ENCODE measurements at places on chromosomes 5 and 9.

DNA sequence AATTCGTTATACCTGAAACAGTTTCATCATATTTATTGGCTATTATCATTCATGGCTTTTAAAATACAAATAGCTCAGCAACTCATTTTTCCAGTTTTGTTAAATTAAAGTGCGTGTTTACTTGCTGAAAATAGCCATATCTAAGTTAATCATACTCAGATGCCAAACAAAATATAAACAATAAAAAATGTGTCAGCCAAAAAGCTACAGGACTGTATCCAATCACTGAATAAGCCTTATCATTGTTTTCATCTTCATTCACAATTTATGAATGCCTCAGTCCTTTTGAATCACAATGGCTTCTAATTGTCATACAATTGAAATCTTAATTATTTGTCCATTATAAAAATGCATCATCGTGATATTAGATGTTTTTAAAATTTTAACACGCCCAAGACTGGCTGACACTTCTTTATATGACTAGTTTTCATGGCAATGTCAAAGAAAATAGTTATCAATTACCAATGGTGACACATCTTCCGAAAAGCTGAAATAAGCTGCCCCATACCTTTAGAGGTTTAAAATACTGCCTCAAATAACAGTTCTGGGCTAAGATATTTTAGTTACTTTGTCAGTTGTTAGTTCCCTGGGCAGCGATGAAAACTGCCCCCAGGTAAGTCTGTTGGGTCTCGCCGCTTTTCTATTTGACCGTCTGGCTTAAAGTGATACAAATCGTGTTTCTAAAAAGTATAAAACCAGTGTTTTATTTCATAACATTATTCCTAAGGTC lies 1.8 kb downstream of the NFIB start:
- no peak for DNase-seq

DNA sequence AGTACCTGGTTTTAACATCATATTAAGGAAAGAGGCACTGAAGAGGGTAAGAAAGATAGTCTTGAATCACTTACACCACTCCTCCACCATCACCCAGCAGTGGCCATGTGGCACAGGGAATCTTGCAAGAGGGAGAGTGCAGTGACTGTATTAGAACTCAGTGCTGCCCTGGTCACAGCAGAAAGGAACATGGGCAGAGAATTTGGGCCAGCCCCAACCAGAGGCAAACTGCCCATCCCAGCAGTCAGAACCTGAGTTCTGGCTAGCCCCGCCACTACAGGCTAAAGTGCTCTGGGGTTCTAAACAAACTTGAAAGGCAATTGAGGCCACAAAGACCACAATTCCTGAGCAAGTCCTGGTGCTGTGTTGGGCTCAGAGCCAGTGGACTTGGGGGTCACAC lies 16.7 kb upstream of the EFNA5 start:
- DNase-seq, result no peak

- no peak for DNase-seq
Measured at GRCh38 chr9:110545705-110546104, 33.8 kb downstream of the SVEP1 start.

- DNase-seq, result no peak
Measured at GRCh38 chr9:11103525-11103924, 490.7 kb upstream of the PTPRD start.

DNA sequence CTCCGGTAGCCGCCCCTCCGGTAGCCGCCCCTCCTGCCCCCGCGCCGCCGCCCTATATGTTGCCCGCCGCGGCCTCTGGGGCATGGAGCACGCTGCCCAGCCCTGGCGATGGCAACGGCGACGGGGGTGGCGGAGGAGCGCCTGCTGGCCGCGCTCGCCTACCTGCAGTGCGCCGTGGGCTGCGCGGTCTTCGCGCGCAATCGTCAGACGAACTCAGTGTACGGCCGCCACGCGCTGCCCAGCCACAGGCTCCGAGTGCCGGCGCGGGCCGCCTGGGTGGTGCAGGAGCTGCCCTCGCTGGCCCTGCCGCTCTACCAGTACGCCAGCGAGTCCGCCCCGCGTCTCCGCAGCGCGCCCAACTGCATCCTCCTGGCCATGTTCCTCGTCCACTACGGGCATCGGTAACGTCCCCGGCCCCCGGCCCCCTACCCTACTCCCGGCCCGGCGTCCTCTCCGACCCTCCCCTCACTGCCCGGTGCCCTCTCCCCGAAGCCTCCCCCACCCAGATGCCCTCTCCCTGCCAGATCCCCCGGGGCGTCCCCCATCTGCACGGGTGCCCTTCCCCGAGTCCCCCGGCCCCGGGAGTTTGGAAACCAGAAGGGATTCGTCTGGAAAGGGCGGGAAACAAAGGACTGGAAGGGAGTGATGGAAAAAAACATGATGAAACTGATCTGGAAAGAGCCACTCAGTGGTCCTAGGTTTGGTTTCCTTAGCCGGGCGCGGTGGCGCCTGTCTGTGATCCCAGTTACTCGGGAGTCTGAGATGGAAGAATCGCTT lies 417 bp downstream of the SRD5A1 start:
- DNase-seq, result no peak

GRCh38 chr5:893137-893506 lies 438 bp downstream of the TRIP13 start:
- no peak for DNase-seq

- no peak for DNase-seq
Measured at GRCh38 chr5:148559461-148559860, 94.9 kb downstream of the HTR4 start.

DNA sequence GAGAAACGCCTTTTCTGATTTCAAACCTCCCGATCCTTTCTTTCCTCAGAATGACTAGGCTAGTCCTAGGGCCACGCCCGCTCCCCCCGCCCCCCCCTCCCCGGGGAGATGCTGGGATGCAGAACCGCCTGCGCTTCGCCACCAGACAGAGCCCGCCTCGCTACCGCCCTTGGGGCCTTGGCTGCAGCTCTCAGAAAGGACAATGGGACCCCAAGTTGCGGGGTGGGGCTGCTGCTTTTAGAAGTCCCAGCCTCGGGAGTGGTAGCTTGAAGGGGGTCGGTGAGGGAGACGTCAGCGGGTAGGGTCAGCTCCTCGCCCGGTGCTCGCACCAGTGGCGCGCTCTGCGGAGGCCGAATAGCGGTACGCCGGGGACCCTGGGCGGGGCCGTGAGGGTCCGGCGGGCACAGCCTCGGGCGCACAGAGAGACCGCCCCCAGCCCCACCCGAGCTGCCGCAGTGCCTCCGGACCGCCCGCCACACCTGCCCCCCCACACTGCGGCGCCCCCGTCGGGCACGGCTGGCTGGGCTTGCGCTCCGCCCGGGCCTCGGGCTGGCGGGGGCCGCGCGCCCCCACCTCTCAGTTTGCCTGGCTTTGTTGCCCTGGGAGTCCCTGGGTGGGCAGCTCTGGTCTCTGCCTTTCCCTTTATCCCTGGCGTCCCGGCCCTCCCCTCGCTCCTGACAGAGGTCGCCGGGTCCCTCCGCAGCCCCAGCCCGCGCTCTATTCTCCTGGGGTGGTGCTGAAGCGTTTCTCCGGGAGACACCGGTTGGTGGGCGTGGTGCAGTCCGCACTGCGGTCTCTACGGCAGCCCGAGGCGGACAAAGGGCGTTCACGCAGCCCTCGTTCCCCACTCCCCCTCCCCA lies 1.2 kb downstream of the MAP1B start:
- no peak for DNase-seq

DNA sequence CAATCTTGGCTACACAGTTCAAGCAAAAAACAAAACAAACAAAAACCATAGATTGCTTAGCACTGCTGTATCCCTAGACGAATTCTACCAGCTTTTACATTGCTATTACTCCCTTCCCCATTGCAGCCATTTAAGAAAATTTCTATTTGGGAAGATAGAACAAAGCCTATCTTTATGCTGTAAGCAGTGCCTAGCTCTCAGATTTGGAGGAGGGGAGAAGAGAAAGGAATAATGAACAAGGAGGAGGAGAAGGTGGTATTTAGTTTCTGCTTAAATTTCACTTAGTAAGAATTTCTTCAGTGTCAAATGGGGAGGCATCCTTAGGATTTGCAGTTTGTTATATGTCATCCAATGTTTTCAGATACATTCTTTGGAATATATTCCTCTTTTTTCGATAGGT lies 16.2 kb upstream of the TLE1 start:
- no peak for DNase-seq

DNA sequence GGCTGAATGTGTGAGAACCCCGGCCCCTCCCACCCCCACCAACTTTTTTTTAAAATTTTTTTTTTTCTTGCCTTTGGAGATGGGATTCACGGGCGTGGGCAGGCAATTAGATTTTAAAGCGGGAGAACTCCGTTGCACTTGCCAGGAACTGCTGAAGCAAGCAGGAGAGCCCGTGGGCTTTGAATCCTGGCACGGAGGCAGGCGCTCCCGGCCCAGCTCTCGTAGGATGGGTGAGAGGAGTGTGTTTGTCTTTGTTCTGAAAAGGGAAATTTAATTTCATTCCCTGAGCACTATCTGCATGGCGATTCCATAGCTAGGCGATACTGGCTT lies 54.3 kb upstream of the BOD1 start:
- DNase-seq, result no peak

GRCh38 chr5:166331521-166331920 lies 1959.9 kb upstream of the WWC1 start:
- no peak for DNase-seq

GRCh38 chr9:115207003-115207836 lies 89.3 kb upstream of the TNC start:
- no peak for DNase-seq

GRCh38 chr5:105726093-105726492 lies 1944.6 kb downstream of the EFNA5 start:
- no peak for DNase-seq

GRCh38 chr5:179772351-179772750 lies 21.4 kb upstream of the LTC4S start:
- no peak for DNase-seq

GRCh38 chr9:115717298-115717697 lies 436.3 kb upstream of the PAPPA start:
- no peak for DNase-seq

DNA sequence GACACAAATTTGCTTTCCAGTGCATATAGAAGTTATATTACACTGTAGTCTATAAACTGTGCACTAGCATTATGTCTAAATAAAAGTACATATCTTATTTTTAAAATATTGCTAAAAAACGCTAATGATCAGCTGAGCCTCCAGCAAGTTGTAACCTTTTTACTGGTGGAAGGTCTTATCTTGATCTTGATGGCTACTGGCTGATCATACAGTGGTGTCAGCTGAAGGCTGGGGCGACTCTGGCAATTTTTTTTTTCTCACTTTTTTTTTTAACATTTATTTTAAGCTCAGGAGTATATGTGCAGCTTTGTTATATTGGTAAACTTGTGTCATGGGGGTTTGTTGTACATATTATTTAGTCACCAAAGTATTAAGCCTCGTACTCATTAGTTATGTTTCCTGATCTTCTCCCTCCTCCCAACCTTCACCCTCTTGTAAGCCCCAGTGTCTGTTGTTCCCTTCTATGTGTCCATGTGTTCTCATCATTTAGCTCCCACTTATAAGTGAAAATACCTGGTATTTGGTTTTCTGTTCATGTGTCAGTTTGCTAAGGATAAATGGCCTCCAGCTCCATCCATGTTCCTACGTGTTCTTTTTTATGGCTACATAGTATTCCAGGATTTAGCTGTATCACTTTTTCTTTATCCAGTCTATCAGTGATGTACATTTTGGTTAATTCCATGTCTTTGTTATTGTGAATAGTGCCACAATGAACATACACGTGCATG lies 38.6 kb upstream of the IFNE start:
- no peak for DNase-seq

DNA sequence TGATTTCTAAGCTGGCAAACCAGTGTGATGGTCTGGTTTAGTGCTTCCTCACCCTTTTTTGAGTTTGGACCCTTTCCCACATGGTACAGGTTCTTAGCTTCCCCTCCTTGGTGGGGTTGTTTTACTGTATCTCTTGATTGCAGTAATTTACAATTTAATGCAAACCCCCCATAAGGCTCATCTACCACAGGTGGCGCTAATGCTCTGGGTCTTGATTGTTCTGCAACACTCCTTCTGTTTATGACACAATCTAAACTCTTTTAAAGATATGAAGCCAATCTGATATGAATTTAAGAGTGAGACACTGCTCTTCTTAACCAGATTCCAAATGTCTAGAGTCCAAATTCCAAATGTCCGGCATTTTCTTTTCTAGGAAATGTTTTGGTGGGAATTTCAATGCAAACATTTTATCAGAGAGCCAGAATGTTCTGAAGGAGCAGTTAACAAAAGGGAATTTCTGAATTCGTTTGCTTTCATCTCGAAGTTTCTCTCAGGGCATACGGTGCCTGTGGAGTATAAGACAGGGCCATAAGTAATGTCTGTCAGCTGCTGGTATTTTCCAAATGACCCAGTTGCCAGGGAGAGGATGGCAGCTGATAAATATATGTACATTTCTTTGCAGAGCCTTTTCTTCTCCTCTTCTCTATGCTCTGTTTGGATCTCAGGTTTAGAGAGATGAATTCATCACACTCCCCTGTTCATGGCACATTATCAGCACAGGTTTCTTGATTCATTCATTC lies 246.8 kb downstream of the ARHGAP26 start:
- DNase-seq, result no peak

DNA sequence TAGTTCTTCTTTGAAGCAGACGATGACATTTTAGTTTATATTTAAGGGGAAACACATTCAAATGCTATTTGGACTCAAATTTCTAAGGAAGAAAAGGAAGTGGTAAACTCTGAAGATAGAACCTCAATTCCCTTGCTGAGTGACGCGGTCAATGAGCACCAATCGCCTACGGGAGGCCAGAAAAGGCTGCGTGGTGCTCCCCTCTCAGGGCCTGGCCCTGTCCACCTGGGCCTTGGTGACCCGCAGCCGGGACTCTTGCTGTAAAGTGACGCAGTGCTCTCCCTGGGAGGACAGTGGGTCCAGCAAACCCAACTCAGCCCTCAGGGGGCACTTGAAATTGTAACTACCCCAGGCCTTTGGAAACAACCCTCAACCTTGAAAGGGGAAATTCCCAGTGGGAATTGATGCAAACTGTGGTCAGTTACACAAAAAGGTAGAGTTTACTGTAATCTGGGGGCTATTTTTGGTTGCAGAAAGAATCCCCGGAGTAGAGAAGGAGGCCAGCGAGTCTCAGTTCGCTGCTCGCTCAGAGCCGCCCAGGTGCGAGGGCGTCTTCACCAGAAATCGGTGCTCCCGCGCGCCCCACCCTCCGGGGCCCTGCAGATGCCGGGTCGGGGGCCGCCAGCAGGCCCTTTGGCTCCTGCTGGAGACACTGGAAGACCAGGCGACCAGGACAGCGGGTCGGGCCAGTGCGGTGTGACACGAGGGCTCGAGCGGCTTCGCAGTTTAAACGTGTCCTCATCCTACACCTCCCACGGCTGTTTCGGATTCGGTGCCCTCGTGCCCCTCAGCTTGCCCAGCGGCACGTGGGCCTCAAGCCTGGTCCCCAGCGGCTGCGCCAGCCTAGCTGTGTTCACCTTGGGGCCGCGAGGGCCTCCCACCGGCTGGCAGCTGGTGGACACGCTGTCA lies 1.4 kb upstream of the ANKRD33B start:
- DNase-seq, result no peak
